ENCODE measurements at places on chromosomes 4 and X.

- no peak for DNase-seq
Measured at GRCh38 chr4:7767966-7768365, 171.7 kb downstream of the AFAP1 start.

- no peak for DNase-seq
Measured at GRCh38 chr4:130125467-130125866, 1029.5 kb downstream of the C4orf33 start.

- no peak for DNase-seq
Measured at GRCh38 chr4:131426023-131426758, 1722.9 kb upstream of the PCDH10 start.

DNA sequence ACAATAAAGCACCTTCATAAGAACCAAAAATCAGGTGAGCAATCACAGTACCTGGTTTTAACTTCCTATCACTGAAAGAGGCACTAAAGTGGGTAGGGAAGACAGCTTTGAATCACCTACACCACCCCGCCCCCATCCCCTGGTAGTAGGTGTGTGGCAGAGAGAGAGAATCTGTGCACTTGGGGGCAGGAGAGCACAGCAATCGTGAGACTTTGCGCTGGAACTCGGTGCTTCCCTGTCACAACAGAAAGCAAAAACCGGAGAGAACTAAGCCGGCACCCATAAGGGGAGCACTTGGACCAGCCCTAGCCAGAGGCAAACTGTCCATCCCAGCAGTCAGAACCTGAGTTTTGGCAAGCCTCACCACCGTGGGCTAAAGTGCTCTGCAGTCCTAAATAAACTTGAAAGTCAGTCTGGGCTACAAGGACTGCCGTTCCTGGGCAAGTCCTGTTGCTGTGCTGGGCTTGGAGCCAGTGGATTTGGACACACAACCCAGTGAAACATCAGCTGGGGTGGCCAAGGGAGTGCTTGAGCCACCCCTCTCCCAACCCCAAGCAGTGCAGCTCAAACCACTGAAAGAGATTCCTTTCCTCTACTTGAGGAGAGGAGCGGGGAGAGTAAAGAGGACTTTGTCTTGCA is 32.1 kb downstream of the NDUFB11 start:
- DNase-seq, result peak; percentile 55

DNA sequence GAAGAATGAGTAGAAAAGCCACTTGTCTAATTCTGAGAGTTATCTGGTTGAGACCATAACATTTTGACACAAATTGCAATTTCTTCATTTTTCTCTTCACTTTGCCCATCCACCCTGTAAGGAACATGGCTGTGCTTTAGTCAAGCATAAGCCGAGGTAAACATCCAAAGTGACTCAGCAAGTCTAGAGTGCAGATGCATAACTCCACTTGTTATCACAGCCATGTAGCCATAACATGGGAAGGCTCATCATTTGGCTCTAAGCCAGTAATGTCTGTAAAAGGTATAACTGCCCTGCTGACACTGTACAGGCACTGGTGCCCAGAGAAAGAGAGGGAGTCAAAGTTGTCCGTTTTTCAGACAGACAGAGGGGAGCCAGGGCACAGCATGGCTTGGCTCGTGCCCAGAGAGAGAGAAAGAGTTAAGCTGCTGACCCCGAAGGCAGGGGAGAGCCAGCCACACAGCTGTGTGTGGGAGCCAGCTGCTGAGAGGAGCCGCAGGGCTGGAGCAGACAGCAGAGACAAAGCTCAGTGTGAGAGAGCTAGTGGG is 76.9 kb upstream of the EXOC1L start:
- DNase-seq, result no peak

- DNase-seq, result no peak
Measured at GRCh38 chrX:650811-651210, 20.2 kb downstream of the SHOX start.

- DNase-seq, result no peak
Measured at GRCh38 chrX:149699761-149700160, 12.1 kb upstream of the MAGEA11 start.

DNA sequence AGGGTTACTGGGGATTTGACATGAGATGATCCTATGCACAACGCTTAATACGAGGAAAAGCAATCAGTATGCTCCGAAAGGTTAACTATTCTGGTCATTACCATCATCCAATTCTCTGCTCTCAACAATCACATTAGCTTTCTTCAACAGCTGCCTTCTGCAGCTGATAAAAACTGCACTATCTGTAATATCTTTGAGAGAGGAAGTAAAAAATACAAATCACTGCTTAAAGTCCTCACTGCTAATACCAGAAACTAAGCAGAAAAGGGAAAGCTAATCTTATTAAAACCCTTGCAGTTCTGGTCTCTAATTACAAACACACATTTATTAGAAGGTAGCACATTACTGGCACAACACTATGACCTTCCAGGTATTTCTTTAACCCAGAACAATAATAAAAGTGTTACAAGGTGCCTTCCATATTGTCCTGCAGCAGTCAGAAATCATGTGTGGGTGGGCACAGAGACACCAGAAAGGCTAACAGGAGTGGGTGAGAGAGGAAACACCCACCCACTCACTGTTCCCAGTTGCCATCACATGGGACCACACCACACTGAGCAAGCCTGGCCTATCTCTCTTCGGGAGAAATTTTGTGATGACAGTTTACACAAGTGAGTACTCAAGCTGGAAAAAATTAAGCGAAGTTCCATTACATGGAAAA is 71.0 kb downstream of the RELL1 start:
- no peak for DNase-seq

DNA sequence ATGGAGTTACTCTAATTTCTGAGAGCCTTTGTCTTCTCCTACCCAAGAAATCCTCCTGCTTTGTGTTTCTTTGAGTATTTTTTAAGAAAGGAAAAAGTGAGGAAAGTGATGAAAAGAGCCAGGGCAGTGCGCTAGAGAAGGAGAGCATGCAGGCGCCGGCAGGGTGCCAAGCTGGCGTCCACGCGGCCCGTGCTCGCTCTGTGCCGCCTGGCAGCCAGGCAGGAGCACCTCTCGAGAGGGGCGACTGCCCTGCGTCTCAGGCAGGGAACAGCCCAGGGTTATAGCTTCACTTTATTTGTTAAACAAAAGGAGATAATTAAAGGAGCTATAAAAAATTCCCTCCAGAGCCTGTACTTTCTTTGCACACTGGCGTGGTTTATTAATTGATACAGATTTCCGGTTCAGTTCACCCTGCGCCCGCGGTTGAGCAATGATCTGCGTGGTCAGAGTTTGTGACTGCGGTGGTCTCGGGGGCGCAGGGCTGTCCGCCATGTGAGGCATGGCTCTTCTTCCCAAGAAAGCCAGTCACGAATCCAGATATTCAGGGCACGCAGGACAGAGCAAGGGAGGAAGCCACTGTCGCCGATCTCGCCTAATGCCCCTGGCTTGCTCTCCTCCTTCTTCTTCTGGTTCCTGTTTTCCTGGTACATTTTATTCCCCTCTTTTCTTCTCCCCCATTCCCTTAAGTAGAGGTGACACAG is 110.8 kb upstream of the PAQR3 start:
- no peak for DNase-seq

- DNase-seq, result peak; percentile 42
Measured at GRCh38 chr4:101238706-101239105, 108.6 kb downstream of the PPP3CA start.

- DNase-seq, result no peak
Measured at GRCh38 chrX:77502951-77503525, 55.8 kb downstream of the FGF16 start.

GRCh38 chrX:17968367-17968766 is 107.3 kb upstream of the RAI2 start:
- no peak for DNase-seq

DNA sequence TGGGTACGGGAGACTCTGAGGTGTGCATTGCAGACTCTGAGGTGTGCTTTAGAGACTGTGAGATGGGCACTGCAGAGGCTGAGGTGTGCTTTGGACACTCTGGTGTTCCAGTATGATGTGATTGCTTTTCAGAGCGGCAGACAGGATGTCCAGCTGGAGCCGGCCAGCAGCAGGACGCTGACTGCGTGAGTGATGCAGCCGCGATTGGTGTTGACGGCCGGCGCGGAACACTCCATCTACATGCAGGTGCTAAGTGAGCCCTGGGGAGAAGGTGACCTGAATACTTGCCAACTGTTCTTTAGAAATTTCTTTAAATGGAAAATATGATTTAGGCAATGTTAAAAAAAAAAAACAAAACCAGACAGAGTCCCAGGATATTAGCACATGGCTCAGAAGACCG is 103.1 kb upstream of the PPP2R3B start:
- DNase-seq, result no peak

GRCh38 chrX:100946299-100946927 is 17.7 kb upstream of the XKRX start:
- no peak for DNase-seq

GRCh38 chrX:56789518-56790070 is 60.6 kb downstream of the NBDY start:
- DNase-seq, result no peak

DNA sequence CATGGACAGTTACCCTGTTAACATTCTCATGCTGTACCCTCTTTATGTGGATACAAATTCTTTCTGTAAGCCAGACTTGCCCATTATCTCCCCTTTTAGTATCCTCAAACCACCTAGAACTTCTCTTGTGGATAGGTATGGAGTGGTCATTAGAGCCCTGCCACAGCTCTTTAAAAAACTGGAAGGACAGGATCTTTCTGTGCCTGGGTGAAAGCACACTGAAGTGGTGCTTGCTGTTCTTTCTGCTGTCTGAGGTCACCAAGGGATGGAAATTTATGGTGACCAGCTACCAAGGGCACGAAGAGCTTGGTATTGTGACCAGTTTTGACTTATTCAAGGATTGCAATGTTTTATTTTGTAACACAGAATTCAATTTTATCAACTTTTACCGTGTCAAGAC is 344.2 kb downstream of the CBLL2 start:
- no peak for DNase-seq

- DNase-seq, result no peak
Measured at GRCh38 chr4:74202062-74202586, 44.2 kb downstream of the MTHFD2L start.

DNA sequence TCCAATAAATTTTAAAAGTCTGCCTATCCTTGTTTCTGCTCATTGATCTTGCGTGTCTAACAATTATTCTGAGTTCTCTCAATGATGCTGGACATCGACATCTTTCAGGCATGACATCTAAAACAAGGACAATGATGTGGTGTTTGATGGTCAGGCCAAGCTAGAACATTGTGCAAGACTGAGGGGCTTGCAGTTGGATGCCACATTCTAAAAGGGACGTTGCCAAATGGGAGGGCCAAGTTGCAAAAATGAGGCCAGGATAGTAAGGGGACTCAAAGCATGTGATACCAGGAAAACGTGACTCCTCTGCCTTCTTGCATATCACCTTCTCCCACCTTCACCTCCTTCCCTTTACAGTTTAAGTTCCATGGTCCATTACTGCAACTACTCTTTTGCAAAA is 29.4 kb upstream of the NSUN7 start:
- DNase-seq, result no peak

- DNase-seq, result peak; percentile 31
Measured at GRCh38 chr4:146232131-146232722, 17.9 kb downstream of the REELD1 start.

- peak; percentile 34 for DNase-seq
Measured at GRCh38 chr4:113809311-113809710, 47.8 kb upstream of the CAMK2D start.

- no peak for DNase-seq
Measured at GRCh38 chr4:105840426-105841174, 54.7 kb upstream of the NPNT start.
